Left lung (tissue), 14 donors: ENCODE measurements at places on chromosomes 4 and X. TPM values are rescaled to one million over a fixed set of nuclear protein-coding genes. Genes with fewer than 3 reads are reported as not detected.

DNA sequence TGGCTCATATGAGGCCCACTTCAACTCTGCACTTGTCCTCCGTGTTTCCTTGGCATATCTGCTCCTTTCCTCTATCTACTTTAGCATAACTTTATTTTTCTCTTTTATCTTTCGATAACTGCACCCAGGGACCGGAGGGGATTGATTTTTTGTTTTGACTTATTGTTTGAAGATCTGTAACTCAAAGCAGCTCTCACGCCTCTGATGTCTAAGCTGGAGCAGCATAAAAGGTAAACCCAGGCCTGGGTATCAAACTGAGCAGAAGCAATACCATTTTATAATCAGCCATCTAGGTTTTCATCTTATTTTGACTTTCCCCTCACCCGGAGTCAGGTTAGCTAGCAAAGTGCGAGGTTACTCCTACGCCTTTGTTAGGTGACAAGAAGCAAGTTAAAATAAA, 28.4 kb downstream of the LEF1 start:
- no peak for DNase-seq
- no peak overlapping the region for H3K4me3 ChIP-seq
- no peak overlapping the region for H3K27ac ChIP-seq
- no peaks in the 10 kb centered on the region for H3K27me3 ChIP-seq
- H3K36me3 ChIP-seq: no peaks in the 10 kb centered on the region

DNA sequence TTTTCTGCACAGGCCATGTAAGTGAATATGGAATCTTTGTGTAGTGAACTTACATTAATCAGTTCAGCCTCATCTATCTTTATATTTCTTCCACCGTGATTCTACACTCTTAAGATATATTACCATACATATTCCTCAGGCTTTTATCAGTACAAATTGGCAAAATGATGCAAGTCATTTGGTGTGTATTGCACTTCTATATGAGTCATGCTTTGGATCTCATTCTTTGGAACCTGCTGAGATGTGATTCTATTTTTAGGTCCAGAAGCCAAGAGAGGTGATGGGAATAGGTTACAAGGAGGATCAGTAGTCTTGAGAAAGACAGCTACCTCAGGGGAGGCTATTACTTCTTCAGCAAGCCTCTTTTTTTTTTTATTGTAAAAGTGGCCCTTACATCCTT, 204.4 kb downstream of the ZNF330 start:
- no peak for DNase-seq
- H3K27me3 ChIP-seq: no peaks in the 10 kb centered on the region
- H3K27ac ChIP-seq: no peak overlapping the region
- no peaks in the 10 kb centered on the region for H3K36me3 ChIP-seq
- no peaks in the 10 kb centered on the region for H3K4me1 ChIP-seq

Gene ARHGAP4
- total RNA-seq: 96.2 TPM

Gene SPOCK3
- 0.71 TPM for total RNA-seq

DNA sequence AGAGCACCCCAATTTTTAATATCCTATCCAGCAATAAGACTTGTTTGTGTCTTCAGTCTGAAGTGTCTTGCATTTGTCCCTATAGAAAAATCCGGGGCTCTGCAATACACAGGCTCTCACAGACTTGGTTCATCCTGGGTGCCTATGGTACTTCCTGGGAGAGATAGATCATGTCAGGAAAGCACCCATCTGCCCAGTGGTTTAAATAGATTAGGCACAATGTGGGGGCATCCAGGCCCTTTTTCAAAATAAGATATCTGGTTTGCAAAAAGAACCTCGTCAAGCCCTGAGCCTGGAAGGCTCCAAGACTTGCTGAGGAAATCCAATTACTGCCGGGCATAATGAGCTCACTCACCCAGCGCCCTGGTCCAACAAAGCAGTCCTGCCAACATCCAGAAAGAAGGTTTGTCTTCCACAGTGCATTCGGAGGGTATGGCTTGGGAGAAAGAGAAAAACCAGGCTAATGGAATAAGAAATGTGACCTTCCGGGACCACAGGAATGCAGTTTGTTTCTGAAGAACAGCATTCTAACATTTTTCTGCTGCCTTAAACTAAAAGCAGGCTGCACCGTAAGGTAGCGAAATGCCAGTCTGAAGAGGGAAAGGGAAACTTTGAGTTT, 11.6 kb downstream of the JAKMIP1 start:
- no peaks in the 10 kb centered on the region for H3K36me3 ChIP-seq
- no peak for DNase-seq
- no peak overlapping the region for H3K4me3 ChIP-seq
- H3K27me3 ChIP-seq: no peaks in the 10 kb centered on the region

GRCh38 chr4:107619066-107619465, 101.0 kb downstream of the PAPSS1 start:
- no peak for DNase-seq
- no peaks in the 10 kb centered on the region for H3K27me3 ChIP-seq
- H3K36me3 ChIP-seq: peaks cover 3% of the 10 kb centered on the region
- no peak overlapping the region for H3K27ac ChIP-seq
- no peaks in the 10 kb centered on the region for H3K4me1 ChIP-seq

DNA sequence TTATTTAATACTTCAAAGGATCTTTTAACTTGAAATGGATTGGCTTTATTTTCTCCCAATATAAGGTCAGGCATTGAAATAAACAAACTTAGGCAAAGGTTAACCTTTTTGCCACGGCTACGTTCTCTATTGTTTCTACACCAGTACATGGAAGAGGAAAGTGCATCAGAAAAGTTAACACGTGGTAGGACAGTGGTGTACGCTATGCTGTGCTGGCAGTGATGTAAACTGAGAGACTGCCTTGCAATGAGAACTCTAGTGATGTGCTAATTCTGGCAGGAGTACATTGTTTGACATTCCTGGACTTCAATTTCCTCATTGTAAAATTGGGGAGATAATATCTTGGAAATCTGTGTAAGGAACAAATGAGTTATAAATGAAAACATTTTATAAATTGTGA, 208.2 kb downstream of the TMA16 start:
- H3K4me1 ChIP-seq: no peaks in the 10 kb centered on the region
- no peaks in the 10 kb centered on the region for H3K27me3 ChIP-seq
- no peak overlapping the region for H3K27ac ChIP-seq
- DNase-seq: no peak
- no peak overlapping the region for H3K4me3 ChIP-seq
- no peaks in the 10 kb centered on the region for H3K36me3 ChIP-seq

DNA sequence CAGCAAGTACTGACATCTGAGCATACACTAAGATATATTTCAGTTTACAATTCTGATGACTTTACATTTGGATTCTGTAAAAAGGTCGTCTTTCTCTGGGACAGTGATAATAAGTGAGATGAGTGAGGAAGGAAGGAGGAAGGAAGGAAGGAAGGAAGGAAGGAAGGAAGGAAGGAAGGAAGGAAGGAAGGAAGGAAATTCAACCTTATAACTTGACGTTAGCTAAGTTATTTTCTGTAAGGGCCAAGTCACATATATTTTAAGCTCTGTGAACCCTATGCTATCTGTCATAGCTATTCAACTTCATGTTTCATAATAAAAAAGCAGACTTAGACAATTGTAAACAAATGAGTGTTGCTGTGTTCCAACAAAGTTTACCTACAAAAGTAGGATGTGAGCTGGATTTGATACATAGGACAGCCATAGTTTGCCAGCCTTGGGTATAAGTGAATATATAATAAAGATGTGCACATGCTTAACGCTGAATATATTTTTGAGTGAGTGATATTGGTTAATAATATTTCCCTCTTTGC, 753.0 kb upstream of the NDST4 start:
- no peak overlapping the region for H3K27ac ChIP-seq
- no peaks in the 10 kb centered on the region for H3K27me3 ChIP-seq
- H3K4me3 ChIP-seq: no peak overlapping the region
- no peak for DNase-seq
- H3K4me1 ChIP-seq: no peaks in the 10 kb centered on the region

DNA sequence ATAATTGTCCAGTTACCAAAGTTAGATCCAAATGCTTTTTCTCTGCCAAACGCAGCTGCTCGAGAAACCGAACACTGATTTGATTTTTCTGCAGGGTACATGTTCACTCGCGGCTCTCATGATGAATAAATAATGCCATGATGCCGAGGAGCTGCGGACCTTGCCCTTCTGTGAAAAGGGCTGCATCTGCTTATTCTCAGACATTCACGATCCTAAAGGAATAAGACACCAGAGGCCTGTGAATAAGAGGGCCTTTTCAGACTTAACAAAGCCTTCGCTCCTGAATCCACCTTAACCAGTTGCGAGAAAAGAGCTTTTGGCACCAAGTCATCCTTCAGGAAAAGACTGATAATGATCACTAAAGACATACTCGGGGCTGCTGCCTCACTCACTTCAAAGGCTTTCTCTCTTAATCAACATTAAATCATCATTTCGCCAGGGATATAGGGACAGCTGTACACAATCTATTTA, 147.5 kb downstream of the FBXO8 start:
- H3K27ac ChIP-seq: no peak overlapping the region
- no peaks in the 10 kb centered on the region for H3K36me3 ChIP-seq
- DNase-seq: peak; percentile 41
- H3K27me3 ChIP-seq: no peaks in the 10 kb centered on the region

Gene KLB
- total RNA-seq: 0.34 TPM

Gene VEGFC
- 11.9 TPM for total RNA-seq

- H3K27ac ChIP-seq: no peak overlapping the region
- H3K4me1 ChIP-seq: no peaks in the 10 kb centered on the region
- no peaks in the 10 kb centered on the region for H3K27me3 ChIP-seq
- no peaks in the 10 kb centered on the region for H3K36me3 ChIP-seq
- DNase-seq: no peak
These were observed 634.7 kb upstream of the FAM241A start for GRCh38 chr4:111510535-111510934.

- H3K27me3 ChIP-seq: no peaks in the 10 kb centered on the region
- DNase-seq: no peak
- H3K4me3 ChIP-seq: no peak overlapping the region
These were observed 179.2 kb downstream of the IL1RAPL2 start for GRCh38 chrX:104745152-104745551.

- H3K27me3 ChIP-seq: peaks cover 85% of the 10 kb centered on the region
- H3K36me3 ChIP-seq: no peaks in the 10 kb centered on the region
- no peak for DNase-seq
These were observed 7.2 kb downstream of the POU4F2 start for GRCh38 chr4:146645921-146646320.

- no peak overlapping the region for H3K27ac ChIP-seq
- H3K27me3 ChIP-seq: no peaks in the 10 kb centered on the region
- no peak overlapping the region for H3K4me3 ChIP-seq
These were observed 117.2 kb downstream of the CFAP299 start for GRCh38 chr4:80452768-80453167.

Gene SFRP2
- 73.9 TPM for total RNA-seq

DNA sequence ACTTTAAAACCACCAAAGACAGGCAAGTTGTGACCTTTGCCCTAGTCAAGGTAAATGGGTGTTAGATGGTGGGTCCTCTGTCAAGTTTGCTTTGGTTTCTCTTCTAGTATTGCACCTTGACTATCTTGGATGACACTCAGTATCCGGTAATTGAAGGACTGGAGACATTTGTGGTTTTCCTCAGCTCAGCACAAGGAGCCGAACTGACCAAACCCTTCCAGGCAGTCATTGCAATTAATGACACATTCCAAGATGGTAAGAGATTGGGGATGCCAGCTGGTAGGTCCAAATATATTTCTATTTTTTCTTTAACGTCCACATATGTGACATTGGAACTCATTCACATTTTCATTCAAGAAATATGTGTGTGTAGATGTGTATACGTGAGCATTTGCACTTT, 69.3 kb upstream of the ANXA3 start:
- H3K27ac ChIP-seq: no peak overlapping the region
- no peaks in the 10 kb centered on the region for H3K4me1 ChIP-seq
- no peaks in the 10 kb centered on the region for H3K36me3 ChIP-seq
- no peaks in the 10 kb centered on the region for H3K27me3 ChIP-seq
- no peak for DNase-seq

Gene ADAM29
- total RNA-seq: not detected

Gene AMBN
- total RNA-seq: not detected

DNA sequence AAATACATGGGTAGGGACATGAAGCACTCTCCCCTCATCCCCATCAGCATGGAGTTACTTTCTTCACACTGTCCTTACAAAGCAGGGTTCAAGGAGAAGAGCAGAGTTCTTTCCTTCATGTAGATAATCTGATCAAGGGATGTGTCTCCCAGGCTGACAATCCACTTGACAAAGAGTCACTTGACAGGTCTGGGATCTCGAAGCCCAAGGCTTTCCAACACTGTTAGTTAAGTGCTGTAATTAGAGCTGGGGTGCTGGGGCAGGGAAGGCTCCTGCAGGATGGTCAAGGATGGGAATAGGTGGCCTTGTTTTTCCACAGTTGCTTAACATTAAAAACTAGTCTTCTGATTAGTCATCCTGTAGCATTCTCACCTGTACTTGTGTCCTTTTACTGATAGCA, 38.0 kb downstream of the CCNG2 start:
- H3K4me3 ChIP-seq: no peak overlapping the region
- no peaks in the 10 kb centered on the region for H3K27me3 ChIP-seq
- no peaks in the 10 kb centered on the region for H3K36me3 ChIP-seq
- DNase-seq: no peak
- peaks cover 5% of the 10 kb centered on the region for H3K4me1 ChIP-seq
- H3K27ac ChIP-seq: no peak overlapping the region

- no peaks in the 10 kb centered on the region for H3K36me3 ChIP-seq
- no peak overlapping the region for H3K4me3 ChIP-seq
- H3K27me3 ChIP-seq: no peaks in the 10 kb centered on the region
These were observed 635.6 kb downstream of the STPG2 start for GRCh38 chr4:97507587-97508245.

- DNase-seq: no peak
- H3K27me3 ChIP-seq: no peaks in the 10 kb centered on the region
- no peak overlapping the region for H3K27ac ChIP-seq
- no peak overlapping the region for H3K4me3 ChIP-seq
- no peaks in the 10 kb centered on the region for H3K36me3 ChIP-seq
These were observed 209.8 kb upstream of the NDST4 start for GRCh38 chr4:115323106-115323707.

GRCh38 chr4:10639100-10639499, 45.5 kb downstream of the CLNK start:
- no peak for DNase-seq
- H3K27me3 ChIP-seq: no peaks in the 10 kb centered on the region
- no peaks in the 10 kb centered on the region for H3K36me3 ChIP-seq

DNA sequence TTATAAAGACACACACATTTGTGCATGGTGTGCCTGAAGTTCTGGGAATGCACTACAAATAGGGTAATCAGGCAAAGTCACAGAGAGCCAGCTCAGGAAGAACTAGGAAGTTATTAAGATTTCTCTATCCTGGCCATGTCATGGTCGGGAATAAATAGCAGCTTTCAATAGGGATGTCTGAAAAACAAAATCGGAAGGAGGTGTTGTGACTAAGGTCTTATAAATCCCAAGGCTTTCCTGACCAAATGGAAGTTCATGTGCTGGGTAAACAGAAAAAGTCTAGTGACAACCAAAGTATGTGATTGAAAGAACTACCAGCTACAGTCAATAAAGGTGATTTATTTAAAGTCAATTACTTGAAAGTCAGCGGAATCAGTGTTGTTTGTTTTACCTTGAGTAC, 262.5 kb upstream of the HS3ST1 start:
- H3K36me3 ChIP-seq: no peaks in the 10 kb centered on the region
- H3K4me1 ChIP-seq: no peaks in the 10 kb centered on the region
- no peaks in the 10 kb centered on the region for H3K27me3 ChIP-seq
- DNase-seq: no peak
